ENCODE measurements at places on chromosomes 2 and 18. TPM values are rescaled to one million over a fixed set of nuclear protein-coding genes. Genes with fewer than 3 reads are reported as not detected.

The AQP12A gene
- total RNA-seq = not detected

The UGT1A8 gene
- total RNA-seq = not detected

The EFR3B gene
- 2.2 TPM for total RNA-seq

GRCh38 chr18:8951491-8951890 lies 151.0 kb upstream of the NDUFV2 start:
- DNase-seq = peak; percentile 65

The MOGAT1 gene
- total RNA-seq = not detected

DNA sequence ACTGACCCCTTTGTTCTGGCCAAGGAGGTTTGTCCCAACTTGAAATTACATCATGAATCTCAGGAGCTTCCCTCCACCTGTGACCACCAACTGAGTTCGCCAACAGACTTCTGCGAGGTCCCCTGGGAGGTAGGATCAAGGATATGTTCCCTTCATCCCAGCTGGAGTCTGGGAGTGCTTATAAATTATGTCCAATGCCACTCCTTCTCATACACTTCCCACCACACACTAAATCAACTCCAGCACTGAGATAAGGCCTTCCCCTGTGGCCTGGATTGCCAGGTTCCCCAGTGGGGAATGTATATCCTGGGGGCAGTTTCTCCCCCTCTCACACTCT lies 99.2 kb downstream of the RND3 start:
- peak; percentile 75 for DNase-seq

Data from A172 (cell line).